Skin of body (tissue), 3 donors: ENCODE measurements at places on chromosomes 4 and X.

- no peak for DNase-seq
Observed at GRCh38 chr4:15586066-15586465, 69.1 kb downstream of the FBXL5 start.

- DNase-seq = no peak
Observed at GRCh38 chr4:130855533-130855932, 1759.6 kb downstream of the C4orf33 start.

DNA sequence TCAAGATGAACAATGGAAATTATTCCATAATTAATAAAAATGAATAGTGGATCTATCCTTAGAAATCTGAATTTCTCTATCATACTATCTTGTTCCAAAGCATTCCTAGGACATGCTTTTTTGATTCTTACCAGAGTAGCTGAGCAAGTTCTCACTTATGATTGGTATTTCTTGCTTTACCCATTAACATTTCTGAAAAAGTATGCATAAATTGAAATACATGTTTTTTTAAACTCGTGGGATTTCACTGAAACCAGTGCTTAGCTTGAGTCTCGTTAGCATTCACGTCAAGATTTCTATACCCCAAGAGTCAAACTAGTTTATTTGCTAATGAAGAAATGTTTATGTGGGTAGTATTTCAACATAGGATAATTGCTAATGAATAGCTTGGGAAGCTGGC, 89.0 kb downstream of the ELOVL6 start:
- no peak for DNase-seq

DNA sequence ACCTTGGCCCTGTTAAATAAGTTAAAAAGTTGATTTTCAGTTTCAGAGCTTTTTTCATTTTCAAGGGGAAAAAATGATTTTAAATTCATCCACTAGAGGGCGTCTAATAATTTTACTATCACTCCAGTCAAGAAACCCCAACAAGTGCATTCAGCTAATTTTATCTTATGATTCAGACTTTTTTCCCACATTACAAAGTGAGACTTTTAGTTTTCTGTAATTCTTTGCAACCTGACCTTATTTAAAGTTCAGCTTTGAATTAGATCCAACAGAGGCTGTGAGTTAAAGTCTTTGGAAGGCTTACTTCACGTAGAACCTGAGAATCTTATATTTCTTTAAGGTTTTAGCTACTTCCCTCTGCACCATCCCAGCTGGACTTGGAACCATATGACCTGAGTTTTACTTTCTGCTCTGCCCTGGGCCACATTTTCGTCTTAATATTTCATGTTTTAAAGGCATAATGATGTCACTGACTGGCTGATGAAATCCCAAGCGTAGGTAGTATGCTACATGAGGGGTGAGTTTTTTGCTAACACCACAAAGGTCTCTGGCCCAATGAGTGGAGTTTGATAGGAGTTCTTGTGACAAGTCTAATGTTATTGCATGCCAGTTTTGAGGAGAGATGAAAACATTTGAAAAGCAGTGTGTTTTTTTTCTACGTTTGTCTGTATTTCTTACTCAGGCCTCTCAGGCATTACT, 7.2 kb downstream of the GNRHR start:
- DNase-seq = no peak

DNA sequence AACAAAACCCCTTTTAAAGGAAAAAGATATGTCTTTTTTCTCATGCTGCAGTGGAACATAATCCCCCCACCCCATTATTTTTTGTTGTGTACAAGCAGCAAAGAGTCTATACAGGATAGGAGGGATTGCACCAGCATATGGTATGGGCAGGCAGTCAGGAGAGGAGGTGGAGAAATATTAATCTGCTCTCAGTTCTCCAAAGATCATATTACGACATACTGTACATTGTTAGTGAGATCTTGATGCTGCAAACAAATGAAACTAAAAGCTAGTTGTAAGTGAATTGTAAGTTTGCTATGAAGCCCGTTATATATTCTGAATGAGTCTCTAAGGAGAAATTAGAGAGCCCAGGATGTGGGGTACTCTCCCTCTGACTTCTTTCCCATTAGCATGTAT, 75.3 kb downstream of the RAPGEF2 start:
- no peak for DNase-seq

DNA sequence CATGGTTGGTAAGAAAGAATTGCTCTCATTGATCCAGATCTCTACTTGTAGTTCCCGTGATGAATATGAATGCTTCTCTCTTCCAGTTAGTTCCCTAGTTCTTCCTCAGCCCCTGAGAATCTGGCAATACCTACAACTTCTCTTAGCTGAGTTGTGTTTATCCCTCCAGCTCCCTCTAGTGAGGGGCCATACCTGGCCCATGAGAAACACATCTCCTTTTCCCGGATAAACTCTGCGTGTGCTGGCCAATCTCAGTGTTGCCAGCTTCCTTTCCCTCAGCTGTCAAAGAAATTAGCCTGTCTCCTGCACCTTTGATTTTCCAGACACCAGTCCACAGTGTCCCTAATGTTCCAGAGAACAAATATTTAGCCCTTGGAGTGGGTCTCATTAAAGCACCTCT, 5.7 kb downstream of the CBLL2 start:
- no peak for DNase-seq

DNA sequence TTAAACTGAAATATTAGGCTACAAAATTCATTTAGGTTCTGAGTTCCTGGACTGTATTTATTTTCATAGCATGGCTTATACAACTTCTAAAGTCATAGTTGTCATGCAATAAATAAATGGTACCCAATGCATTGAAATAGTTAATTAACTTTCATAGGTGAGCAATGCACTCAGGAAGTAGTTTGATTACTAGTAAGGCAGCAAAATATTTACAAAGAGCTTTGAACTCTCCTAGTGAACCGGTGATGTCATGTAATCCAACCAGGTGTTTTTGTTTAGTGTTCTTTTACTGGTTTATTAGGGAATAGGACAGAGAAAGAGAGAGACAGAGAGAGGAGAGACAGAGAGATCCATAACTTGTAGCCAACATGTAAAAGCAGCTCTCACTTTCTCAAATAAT, 228.6 kb upstream of the CTSO start:
- DNase-seq = no peak

DNA sequence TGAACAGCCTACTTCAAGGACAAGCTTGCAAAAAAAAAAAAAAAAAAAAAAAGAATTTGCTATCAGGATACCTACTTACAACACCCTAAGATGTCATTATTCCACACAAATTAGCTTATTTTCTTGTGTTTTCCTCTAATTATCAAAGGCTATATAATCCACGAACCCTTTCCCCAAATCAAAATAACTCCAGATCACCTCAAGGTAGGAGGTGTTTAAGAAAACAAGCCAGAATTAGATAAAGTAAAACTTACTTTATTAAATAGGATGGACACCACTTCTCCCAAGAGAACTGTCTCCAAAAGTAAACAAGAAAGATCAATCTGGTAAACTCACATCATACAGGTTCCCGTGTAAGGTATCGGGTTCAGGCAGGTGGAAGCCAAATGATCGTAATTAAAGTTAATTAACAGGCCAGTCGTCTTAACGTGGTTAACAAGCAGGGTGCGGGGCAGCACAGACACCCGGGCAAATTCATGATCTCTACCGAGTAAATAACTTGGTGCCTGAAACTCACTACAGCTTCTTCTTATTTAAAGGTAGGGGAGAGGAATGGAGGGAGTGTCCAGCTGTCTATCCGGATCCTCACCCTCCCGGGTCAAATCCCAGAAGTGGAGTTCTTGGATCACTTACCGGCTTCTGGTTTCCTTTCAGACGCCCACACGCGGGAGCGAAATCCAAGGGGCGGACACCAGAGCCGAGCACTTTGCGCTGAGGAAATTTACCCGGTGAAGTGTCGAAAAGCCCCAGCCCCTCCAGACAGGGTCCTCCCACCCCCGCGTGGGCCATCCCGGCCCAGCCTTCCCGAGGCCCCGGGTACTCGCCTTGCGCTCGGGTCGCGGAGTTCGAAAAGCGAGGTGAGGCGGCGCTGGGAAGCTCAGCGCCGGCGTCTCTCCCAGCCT, 708 bp downstream of the ARAP2 start:
- no peak for DNase-seq

- no peak for DNase-seq
Observed at GRCh38 chr4:10354746-10355145, 102.5 kb downstream of the ZNF518B start.

DNA sequence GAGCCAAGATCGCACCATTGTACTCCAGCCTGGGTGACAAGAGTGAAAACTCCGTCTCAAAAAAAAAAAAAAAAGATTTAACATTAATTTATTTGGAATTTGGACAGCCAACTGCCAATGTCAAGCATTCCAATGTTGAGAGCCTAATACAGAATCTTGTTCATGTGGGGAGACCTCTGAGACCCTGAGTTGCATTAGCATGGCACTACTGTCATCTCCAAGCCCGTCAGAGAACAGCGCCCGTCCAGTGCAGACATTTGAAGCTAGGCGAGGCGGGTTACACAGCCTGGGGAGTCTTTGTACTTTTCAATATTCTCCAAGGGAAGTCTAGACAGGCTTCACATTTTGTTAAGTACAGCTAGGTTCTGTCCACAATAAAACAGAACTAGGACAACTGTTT, 126.7 kb downstream of the CHRNA9 start:
- no peak for DNase-seq

GRCh38 chr4:152109531-152110509, 349.0 kb upstream of the GATB start:
- peak; percentile 32 for DNase-seq

DNA sequence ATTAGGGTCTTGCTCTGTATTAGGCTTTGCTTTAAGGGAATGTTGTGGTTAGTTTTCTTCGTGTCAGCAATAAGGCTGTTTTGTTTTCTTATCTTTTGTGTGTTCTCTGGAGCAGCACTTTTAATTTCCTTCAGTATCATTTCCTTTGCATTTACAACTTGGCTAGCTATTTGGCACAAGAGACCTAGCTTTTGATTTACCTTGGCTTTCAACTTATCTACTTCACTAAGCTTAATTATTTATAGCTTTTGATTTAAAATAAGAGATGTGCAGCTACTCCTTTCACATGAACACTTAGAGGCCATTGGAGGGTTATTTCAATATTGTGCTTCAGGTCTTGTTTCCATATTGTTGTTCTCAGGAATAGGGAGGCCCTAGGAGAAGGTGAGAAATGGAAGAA, 68.2 kb downstream of the FAT4 start:
- DNase-seq = no peak

DNA sequence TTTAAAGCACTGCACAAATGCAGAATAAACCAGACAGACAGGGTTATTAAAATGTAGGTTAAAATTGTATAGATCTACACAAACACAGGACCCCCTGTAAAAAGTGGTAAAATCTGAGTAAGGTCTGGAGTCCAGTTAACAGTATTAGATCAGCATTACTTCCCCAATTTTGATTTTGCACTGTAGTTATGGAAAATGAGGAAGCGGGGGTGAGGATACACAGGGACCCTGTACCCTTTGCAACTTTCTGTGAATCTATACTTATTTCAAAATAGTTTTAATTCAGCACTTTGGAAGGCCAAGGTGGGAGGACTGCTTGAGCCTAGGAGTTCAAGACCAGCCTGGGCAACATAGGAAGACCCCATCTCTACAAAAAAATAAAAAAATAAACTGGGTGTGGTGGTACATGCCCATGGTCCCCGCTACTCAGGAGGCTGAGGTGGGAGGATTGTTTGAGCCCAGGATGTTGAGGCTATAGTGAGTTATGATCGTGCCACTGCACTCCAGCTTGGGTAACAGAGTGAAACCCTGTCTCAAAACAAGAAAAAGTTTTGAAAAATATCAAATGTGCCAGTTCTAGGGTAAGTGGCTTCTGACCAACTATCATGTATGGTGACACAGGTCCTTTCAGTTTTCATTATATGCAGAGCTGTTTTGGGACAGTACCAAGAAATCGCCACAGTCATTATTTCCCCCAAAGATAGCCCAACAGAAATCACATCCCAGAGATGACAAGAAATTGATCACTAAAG, 17.7 kb downstream of the SEL1L3 start:
- DNase-seq = no peak

DNA sequence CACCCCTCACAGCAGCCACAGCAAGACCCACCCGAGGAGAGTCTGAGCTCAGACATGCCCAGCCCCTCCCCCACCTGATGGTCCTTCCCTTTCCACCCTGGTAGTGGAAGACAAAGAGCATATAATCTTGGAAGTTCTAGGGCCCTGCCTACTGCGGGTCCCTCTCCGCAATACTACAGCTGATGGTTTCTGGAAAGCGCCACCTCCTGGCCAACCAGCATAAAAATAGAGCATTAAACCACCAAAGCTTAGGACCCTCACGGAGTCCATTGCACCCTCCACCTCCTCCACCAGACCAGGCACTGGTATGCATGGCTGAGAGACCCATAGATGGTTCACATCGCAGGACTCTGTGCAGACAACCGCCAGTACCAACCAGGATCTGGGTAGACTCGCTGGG, 78.2 kb downstream of the SH3BGRL start:
- no peak for DNase-seq

DNA sequence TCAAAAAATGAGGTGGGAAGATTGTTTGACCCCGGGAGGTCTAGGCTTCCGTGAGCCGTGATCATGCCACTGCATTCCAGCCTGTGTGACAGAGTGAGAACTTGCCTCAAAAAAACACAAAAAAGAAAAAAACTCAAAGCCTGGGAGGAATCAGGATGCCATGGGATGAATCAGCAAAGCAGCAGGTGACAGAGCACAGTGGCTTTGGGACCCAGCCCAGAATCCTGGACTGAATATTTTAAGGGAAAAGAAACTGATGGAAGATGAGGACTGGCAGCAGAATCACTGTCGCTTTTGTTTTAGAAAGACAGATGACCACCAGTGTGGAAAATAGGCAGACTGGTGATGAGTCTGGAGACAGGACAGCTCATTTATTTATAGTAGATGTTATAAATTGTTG, 16.6 kb downstream of the S100G start:
- DNase-seq = no peak

DNA sequence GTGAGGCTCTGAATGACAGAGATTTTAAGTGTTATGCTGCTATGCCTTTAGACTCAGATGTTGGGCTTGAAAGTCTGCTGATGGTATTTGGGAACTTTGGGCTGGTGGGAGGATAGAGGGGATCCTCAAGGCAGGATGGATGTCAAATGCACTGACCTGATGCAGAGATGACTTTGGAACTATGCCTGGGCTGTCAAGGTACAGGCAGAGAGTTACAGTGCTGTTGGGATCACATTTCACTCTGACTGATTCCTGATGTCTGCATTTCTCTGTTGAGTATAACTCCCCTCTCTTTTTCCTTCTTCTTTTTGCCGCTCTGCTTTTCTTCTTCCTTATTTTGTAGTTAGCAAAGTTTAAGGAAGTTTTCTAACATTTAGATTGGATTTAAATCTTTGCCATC, 271.8 kb upstream of the ARX start:
- no peak for DNase-seq

DNA sequence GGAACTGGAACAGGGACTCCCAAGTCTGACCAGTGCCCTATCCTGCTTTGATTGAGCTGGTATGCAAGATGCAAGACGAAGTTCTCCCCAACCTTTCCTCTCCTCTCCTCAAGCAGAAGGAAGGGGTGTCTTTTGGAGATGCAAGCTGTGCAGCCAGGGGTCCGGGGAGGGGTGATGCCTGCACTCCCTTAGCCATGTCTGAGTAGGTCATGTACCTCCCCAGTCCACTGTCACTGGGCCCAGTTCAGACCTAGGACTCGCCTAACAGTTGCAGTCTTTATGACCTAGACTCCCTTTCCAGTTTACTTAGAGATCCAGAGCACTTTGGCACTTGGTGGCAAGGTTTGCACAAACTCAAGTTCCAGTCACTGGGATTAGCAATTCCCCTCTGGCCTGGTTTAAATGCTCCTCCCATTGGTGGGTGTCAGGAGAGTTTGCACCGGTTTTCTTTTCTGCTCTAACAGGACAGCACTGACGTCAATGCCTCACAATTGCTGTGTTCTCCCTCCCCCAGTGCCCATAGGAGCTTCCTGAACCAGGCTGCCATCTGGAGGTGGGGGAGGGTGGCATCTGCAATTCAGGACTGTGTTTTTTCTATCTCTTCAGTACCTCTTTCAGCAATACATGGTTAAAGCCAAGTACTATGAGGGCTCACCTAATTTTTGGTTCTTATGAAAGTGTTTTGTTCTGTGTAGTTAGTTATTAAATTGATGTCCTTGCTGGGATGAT, 782.2 kb downstream of the ARAP2 start:
- DNase-seq = no peak
